ENCODE measurements at places on chromosomes 2 and 18.

DNA sequence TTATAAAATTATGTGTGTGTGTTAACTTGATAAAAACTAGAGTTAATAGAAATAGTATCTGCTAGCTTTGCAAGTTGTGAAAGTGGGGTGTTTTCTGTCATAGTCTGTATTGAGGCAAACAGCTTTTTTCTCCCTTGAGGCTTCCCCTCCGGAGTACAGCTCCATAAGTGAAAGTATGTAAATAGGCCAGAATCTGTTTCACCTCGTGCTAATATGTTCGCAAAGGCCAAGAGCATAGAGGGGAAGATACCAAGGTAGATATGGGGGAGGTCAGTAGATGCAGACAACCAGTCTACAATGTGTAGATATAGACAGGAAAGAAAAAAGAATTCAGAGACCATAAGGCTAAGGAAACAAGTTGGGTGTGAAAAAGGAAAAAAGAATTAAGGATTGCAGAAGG, 72.9 kb downstream of the PTRHD1 start:
- DNase-seq: no peak

DNA sequence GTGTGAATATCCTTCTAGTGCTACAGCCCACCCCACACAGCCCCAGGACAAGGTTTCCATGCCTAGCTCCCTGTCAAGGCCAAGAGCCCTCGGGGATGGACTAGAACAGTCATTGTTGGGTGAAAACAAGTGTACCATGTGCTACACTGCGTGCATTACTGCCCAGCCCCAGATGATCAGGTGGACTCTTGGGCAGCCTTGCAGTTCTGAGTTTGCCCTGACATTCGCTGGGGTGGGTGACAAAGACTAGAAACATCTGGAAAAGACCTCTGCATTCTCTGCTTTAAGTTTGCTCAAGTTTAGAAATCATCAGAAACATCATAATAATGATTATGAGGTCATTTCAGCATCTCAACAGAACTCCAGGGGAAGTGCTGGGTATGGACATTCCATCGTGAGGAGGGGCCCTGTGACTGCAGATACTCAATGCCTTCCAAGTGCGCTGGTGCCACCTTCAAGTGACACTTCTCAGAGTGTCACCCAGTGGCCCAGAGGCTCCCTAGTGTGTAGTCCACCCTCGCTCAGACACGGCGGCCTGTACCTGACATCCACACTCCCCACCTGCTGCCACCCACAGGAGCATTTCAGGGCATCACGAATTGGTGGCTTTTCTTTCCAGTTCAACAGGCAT, 5.3 kb upstream of the PXDN start:
- DNase-seq: no peak

DNA sequence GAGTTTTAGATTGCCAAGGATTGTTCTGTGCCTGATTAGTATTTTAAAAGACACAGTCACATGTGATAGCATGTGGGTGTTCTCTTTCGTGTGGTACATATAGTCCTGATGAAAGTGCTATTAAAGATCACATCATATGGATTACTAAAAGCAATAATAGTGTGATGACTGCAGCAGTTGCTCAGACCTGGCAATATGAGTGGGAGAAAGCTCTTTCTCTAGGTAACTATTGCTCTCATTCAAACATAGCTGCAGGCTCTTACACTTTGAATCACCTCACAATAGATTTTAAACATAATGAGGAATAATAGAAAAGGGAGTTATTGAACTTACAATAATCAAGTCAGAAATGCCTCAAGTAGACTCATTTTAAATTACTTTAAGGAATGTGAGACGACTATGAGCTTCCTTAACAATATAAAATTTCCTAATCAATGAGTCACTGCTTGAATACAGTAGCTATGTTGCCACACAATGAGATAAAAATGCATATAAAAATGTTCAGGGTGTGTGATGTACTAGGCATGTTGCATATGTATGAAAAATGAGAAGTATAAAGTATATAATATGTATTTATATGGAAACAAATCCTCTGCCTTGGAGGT, 452.1 kb downstream of the TMX3 start:
- DNase-seq: no peak

- no peak for DNase-seq
Measured at GRCh38 chr18:62992877-62993365, 277.6 kb downstream of the PHLPP1 start.

DNA sequence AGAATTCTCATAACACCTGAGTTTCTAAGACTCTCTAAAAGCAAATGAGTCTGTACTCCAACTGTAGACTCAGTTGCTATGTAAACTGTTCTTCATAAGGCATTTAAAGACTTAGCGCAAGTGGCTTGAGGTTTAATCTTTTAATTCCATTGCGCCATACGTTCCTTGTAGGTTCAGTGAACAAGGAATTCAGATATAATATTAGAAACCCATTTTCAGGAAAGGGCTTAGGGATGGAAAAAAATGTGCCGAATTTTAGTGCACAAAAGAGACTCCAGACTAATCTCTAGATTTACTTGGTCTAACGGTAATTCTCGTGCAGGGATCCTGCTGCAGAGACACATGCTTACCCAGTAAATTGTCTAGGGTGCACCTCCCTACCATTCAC, 268.9 kb upstream of the TANK start:
- DNase-seq: no peak

DNA sequence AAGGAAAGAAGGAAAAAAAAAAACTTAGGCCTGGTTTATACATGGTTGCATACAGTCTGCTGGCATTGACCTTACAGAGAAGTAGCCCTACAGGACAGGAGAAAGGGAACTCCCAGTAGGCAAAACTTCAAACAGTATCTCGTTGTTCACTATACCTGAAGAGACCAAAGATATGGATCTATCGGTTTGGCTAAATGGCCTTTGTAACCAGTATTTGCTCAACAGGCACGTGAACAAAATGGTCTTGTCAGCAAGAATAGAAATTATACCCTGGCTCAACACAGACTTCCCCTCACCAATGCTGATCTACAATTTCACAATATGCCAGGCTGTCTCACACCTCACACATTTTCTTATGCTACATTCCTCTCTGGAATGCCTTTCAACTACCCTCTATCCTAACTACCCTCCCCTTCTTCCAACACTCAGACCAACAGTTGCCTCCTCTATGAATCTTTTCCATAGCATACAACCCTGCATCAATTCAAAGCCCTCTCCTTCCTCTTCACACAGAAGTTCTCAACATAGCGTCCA, 13.7 kb downstream of the HYCC2 start:
- no peak for DNase-seq

- DNase-seq: no peak
Measured at GRCh38 chr2:44941551-44942234, at the start of gene SIX3. Gene SIX3, plus strand, starts transcription at chr2:44941702. Its CDS starts 403 bp downstream, at chr2:44942105.

DNA sequence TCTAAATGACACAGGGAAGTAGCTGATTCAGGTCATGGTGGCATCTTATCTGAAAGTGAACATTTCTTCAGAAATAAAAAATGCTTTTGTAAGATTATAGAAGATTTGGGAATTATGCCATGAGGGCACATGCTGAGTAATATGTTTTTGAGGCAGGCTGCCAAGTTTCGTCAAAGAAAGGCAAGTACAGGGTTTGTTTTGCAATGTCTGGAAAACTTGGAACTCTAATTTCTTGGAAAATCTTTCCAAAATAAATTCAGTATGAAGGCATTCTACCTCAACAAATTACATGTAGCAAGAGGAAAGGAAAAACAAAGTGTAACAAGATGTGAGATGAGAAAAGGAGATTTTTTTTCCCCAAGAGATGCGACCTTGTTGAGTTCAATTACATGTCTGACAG, 167.7 kb downstream of the PLCL1 start:
- no peak for DNase-seq

DNA sequence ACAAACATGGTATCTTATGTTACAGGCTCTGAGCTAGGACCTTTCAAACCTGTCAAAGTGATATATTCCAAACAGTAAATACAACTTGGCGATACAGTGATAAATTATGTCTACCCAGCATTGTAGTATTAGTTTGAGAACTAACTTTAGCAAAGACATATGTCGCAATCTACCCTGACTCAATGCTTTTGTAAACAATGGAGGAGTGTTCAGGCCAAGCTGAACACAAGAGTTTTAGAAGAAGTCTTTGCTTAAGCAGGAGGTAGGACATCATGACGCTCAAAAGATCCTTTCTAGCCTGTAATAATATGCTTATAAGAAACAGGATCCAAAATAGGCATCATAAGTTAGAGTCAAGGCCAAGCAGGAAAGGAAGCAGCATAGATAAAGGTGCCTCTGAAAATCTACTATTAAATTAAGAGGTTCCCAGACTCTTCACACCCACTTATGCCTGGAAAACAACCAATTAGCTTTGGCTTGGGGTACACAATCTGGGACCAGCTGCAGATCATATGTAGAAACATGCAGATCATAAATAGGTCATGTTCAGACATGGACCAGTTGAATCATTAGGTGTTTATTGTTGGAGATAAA, 132.5 kb downstream of the CSRNP3 start:
- DNase-seq: no peak

GRCh38 chr18:22275706-22276333, 106.4 kb downstream of the GATA6 start:
- DNase-seq: no peak

GRCh38 chr2:24351981-24352380, 8.4 kb downstream of the ITSN2 start:
- no peak for DNase-seq

Measured in D721Med (cell line).